ENCODE measurements at places on chromosomes 7 and 10. TPM values are rescaled to one million over a fixed set of nuclear protein-coding genes. Genes with fewer than 3 reads are reported as not detected.

BAIAP2L1 gene
- 0.66 TPM for total RNA-seq

DNA sequence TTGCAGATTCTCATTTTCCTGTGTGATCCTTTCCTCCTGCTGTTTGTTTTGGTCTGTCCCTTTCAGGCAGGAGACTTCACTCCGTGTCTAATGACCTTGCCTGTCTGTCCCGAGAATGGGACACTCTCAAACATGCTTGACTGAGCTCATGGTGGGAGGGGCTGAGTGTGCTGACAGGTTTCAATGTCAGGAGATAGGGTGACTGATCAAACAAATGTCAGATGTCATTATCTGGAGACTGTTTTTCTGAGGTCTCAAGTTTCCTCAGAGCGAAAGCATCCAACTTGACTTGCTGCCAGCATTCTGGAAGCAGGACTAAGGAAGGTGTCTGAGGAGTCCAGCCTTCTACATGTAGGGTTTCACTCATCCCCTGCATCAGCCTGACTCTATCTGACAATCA is 228.8 kb upstream of the KIAA1217 start:
- DNase-seq = no peak

DNA sequence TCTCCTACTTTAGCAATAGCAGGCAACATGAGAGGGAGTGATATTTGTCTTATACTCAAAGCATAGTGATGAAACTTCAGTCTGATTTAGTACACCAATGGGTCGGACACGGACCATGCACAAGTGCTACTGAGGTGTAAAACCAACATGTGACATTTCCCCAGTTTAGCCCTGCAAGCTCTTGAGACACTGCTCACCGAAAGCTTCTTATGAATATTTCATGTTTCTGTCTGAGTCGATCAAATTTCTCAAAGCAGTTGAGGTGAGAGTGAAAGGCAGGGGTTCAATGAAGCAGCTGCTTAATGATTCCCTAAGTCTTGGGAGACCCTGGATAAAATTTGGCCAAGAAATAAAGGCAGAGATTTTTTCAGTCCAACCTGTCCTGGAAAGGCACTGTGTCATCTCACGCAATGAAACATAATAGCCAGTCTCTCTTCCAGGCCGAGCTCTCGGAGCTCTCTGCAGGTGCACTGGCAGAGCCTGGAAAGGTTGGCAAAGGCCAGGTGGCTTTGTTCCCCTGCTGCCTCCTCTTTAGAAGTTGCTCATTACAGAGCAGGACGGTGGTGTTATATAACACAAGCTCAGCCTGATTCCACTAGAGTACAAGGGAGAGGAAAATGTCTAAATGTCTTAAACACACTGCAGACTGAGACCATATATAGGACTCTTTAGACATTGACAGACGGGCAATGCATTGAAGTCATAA is 33.9 kb upstream of the XPNPEP1 start:
- DNase-seq = no peak

HOGA1 gene
- total RNA-seq = not detected

- DNase-seq = peak; percentile 79
Observed at GRCh38 chr10:69515699-69516259, 57.4 kb downstream of the NEUROG3 start.

IGFBP3 gene
- total RNA-seq = 330 TPM

- DNase-seq = peak; percentile 70
Observed at GRCh38 chr10:44261710-44262455, 123.0 kb downstream of the CXCL12 start.

- DNase-seq = no peak
Observed at GRCh38 chr7:104123786-104124185, 84.0 kb downstream of the ORC5 start.

- peak; percentile 85 for DNase-seq
Observed at GRCh38 chr10:26555719-26556368, 117.7 kb downstream of the APBB1IP start.

GRCh38 chr10:24850727-24851296 is 101.6 kb downstream of the PRTFDC1 start:
- DNase-seq = no peak

DNA sequence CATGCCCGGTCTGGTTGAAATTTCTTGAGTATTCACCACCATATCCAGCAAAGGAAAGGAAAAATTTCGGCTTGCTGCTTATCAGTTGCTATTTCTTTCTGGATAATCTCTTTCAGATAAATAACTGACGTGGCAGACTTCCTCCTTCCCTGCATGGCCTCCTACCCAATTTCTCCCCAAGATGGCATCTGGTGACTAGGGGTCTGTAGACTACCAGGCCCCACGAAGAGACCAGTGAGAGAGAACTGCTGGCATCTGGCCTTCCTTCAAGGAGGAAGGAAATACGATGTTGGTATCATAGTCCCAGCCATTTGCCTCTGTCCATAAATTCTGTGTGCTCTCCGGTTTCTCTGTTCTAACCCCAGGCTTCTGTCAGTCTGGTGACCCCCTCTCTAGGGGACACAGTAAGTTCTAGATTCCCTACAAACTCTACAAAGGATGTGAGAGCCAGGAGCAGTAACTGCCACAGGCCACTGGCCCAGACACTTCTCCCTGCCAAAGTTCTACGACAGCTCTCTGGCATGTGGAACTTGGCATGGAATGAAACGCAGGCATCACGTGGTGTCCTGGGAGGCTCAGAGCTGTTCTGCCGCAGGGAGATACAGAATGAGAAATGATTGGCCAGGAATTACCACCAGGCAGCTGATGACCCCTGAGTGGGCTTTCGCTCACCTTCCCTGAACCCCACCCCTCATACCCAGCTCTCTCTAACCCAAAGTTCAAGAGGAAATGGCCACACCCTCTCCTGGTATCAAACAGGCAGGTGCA is 30.0 kb upstream of the MSRB2 start:
- DNase-seq = peak; percentile 90

DLX5 gene
- total RNA-seq = not detected

ANKRD61 gene
- not detected for total RNA-seq

GRCh38 chr7:85765698-85766298 is 578.9 kb upstream of the SEMA3D start:
- no peak for DNase-seq

DNA sequence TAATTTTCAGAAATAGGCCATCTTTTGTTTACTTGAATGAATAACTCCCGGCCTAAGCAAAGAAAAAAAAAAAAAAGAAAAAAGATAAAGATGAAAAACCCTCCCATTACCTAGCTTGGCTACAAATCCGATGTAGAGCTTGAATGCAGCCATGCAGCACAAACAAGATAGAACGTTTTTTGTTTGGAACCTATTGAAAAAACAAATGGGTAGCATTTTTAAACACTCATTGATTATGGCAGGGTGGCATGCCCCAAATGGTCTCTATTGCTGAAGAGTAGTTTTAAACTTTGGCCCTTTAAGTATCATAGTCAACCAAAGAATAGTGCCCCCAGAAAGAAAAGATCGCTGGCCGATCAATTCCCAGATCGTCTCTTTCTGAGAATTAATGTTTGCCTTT is 84.4 kb downstream of the VTI1A start:
- DNase-seq = no peak

- no peak for DNase-seq
Observed at GRCh38 chr10:61733358-61733940, 70.7 kb downstream of the CABCOCO1 start.

NODAL gene
- not detected for total RNA-seq

FAM180A gene
- 8.9 TPM for total RNA-seq

- DNase-seq = peak; percentile 55
Observed at GRCh38 chr7:88095-88926, 104.1 kb upstream of the FAM20C start.

LYZL2 gene
- not detected for total RNA-seq

- peak; percentile 62 for DNase-seq
Observed at GRCh38 chr7:50682079-50682478, 100.6 kb downstream of the GRB10 start.

DNA sequence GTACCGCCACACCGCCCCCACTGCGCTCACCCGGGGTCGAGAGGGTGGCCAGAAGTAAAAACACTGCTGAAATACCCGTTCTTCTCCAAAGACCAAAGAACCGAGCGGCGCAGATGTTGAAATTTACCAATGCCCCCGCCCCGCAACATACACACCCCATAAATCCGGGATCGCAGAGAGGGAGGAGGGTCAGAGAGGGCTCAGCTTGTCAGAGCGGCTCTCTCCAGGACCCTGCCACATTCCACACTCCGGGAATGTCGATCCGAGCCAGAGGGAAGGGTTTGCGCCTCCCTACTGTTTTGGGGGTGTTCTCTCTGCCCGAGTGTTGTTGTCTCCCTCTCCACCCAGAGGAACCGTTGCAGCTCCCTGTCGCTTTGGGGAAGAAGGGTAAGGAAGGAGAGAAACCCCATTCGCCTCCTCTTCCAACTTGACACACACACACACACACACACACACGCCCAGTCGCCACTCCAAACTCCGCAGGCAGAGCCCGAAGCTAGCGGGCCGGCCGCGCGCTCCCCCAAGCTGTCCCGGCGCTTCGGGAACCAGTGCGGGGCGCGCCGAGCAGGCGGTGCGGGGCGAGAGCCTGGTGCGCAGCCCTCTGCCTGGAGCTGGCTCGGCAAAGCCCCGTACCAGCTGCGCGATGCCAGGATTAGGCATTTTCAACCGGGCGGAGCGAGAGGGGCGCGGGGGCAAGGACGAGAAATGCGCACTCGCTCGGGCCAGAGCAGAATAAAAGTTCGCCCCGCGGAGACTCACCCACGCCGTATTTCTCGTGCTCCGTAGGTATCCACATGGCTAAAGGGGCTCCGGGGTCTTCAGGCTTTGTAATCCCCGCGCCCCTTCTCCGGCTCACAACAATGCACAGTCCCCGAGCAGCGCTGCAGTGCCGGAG is 609 bp downstream of the DOCK4 start:
- peak; percentile 75 for DNase-seq

DNA sequence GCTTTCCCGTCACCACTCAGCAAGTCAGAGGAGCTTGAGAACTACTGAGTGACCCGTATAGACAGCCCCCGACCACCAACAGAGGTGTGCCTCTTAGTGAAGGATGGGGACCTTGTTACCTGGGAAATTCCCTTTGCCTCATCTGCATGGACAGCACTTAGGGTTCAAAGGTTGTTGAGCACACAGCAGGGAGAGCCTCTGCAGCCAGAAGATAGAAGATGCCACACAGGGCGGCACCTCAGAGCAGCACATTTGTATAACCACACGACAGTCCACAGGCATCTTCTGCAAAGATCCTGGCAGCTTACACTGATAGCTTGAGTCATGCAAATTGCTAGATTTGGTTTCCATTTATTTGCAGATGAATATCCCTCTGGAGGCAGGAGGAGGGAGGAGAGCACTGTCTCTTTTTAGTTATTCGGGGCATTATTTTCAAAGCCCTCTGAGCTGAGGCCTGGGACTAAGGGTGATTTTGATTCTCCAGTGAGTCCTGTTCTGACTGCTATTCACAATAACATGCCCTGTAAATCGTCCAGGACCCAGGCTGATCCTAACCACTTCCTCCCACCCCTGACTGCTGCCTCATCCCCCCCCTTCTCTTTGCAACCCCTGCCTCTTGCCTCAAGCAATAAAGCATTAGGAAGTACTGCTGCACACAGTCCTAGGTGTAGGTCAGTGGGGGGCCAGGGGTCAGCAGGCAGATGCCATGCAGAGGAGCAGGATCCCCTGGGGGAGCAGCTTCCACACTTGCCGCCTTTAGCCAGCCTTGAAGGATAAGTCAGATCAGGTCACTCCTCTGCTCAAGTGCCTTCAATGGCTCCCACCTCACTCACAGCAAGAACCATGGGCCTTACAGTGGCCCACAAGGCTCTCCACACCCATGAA is 24.6 kb upstream of the INMT start:
- no peak for DNase-seq

NKX1-2 gene
- not detected for total RNA-seq

DNA sequence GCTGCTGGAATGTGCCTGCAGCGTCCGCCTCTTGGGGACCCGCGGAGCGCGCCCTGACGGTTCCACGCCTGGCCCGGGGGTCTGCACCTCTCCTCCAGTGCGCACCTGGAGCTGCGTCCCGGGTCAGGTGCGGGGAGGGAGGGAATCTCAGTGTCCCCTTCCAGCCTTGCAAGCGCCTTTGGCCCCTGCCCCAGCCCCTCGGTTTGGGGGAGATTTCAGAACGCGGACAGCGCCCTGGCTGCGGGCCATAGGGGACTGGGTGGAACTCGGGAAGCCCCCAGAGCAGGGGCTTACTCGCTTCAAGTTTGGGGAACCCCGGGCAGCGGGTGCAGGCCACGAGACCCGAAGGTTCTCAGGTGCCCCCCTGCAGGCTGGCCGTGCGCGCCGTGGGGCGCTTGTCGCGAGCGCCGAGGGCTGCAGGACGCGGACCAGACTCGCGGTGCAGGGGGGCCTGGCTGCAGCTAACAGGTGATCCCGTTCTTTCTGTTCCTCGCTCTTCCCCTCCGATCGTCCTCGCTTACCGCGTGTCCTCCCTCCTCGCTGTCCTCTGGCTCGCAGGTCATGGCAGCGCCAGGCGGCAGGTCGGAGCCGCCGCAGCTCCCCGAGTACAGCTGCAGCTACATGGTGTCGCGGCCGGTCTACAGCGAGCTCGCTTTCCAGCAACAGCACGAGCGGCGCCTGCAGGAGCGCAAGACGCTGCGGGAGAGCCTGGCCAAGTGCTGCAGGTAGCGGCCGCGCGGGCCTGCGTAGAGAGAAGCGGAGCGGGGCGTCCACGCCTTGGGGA is 645 bp downstream of the SLC26A4 start:
- DNase-seq = peak; percentile 68

DNA sequence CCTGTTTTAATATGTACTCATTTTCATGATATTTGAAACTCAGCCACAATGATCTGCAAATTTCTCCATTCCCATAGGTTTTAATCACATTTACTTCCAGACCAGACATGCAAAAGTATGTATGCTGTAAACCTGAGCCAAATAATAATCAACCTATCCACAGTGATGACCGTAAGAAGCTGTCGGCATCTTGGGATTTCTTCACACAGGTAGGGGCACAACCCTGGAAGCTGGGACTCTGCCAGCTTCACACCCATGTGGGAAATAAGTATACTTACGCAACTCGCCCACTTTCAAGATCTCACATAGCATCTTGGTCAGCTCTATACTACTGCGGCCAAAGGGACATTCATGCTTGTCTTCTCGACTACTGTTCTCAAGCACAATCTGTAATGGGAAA is 352.3 kb downstream of the ELMO1 start:
- DNase-seq = no peak

GRCh38 chr7:74309181-74309580 is 20.0 kb downstream of the CLIP2 start:
- DNase-seq = no peak

GOLGA7B gene
- total RNA-seq = 0.71 TPM

SPOCK2 gene
- 7.8 TPM for total RNA-seq

ZNF12 gene
- 17.2 TPM for total RNA-seq

DNA sequence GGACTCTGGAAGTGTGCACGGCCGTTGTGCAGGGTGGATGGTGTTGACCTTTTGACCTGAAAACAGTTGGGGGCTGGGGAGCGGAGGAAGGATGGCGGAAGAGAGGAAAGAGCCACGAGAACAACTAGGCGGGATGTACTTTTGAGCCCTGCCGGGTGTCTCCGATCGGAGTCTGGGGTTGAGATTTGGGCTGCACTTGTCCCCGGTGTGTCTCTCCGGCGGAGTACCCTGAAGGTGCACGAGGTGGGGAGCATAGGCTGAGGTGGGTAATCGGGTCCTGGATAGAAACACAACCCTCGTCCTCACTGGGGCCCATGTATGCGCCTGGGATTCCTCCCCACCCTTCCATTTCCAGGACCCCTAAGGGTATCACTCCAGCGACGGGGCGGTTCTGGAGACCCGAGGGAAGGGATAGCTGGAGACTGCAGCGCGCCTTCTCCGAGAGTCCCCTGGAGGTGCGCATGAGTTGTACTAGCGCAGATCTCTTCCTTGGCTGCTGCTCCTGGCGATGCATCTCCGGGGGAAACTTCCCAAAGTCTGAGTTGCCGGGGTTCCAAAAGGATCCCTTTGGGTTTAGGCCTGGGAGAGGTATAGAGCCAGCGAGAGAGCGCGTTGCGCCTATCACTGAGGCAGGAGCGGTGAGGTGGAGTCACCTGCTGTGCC is 4.6 kb upstream of the HMX2 start:
- DNase-seq = no peak
